ENCODE measurements at places on chromosomes 6 and 20.

- no peak for DNase-seq
These were observed 393.8 kb upstream of the IMPG1 start for GRCh38 chr6:76466286-76466685.

- no peak for DNase-seq
These were observed 1.5 kb upstream of the SLC2A4RG start for GRCh38 chr20:63737945-63738686.

- DNase-seq: no peak
These were observed 35.4 kb downstream of the TMEM242 start for GRCh38 chr6:157287923-157288322.

DNA sequence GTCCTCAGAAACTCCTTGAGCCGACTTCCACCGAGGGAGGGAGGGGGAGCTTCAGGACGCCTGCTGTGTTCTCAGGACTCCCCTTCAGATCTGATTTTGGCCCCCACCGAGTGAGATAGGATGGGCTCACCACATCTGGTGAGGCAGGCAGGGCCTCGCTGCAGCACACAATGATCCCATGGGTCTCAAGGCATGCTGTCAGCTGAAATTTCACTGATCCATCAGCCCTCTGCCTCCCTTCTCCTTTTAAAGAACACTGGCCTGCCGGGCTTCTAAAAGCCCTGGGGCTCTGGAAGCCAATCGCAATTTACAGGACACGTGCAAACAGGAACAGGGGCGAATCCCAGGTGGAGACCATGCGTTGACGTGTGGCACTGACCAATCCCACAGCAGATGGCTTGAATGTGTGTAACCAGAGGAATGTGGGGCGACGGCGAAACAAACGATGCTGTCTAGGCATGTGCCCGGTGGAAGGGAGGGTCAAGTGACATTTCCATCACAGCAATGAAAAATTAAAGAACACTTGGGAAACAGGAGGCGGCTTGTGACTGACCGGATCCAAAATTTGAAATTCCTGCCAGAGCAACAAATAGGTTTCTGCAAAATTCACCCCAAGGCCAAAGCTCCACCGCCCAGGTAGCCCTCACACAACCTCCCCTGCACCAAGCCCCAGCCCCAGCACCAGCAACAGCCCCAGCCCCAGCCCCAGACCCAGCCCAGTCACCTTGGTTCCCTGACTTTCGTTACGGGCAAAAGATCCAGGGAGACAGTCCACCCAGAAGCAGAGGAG, 167.1 kb upstream of the ZNF337 start:
- DNase-seq: no peak

GRCh38 chr6:160203953-160204352, 54.7 kb downstream of the SLC22A2 start:
- DNase-seq: no peak

DNA sequence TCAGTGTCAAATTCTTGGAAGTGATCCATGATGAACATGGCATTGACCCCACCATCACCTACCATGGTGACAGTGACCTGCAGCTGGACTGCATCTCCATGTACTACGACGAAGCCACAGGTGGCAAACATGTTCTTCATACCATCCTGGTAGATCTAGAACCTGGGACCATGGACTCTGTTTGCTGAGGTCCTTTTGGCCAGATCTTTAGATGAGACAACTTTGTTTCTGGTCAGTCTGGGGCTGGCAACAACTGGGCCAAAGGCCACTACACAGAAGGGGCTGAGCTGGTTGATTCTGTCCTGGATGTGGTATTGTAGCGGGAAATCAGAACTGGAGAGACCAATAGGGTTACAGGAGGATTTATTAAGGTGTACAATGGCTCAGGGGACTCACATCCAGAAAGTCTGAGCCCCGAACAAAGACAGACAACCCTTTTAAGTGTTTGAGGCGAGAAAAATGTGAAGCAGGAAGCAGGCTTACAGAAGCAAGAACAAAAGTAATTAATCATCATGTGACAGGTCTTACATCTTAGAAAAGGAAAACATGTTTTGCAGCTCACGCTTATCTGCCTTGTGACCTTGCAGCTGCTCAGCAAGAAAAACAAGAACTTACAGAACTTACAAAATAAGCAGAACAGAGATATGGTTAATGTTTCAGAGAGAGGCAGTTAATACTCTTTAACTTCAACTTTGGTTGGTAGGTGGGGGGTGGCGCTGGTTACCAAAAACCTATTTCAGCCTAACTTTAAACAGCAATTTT, 58.8 kb upstream of the MOCS1 start:
- DNase-seq: no peak

DNA sequence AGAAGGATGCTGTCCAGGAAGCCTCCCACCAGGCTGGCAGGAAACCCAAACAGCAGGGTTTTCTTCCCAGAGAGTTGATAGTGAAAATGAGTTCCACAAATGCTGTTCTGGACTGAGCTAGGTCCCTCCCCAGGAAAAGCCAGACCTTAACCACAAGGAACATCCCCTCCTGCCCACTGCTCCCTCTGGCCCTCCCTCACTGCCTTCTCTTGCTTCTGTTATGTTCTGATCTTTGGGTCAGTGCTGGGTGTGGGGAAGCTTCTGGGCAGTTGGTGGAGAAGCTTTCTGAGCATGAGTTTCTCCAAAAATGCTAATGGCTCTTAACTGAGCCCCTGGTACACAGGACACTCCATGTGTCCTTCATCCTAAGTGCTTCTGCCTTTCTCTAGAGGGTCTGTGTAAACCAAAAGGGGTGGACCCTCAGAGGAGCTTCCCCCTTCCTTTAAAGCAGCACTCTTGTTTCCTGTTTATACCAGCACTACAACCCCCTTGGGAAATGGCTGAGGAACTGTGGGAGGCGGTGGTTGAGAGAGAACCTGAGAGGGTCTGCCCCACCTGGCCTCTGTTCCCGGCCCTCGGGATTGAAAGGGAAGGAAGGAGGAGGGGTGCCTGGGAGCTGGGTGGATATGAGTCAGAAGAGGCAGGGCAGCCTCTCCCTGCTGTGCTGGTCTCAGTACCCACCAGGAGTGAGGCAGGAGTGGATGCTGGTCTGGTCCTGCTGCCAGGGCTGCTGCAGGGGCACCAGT, 42.0 kb downstream of the CDS2 start:
- DNase-seq: no peak

- no peak for DNase-seq
These were observed 302.7 kb upstream of the PRDM1 start for GRCh38 chr6:105783333-105783935.

DNA sequence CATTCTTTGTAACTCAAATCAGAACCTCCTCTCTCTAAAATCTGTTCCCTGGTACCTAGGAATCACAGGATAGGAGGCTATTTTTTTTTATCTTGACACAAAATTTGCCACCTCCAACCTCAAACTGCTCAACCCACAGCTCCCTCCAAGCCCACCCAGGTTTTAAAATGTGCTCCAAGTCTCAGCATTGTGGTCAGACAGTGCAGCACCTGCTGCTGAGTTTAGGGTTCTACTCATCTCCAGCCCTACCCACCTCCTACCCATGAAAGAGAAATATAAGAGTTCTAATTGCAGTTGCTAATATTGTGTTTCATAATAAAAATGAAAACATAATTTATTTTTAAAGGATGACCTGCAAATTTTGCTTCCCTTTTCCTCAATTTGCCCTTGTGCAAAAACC, 496.5 kb downstream of the MAFB start:
- DNase-seq: no peak

DNA sequence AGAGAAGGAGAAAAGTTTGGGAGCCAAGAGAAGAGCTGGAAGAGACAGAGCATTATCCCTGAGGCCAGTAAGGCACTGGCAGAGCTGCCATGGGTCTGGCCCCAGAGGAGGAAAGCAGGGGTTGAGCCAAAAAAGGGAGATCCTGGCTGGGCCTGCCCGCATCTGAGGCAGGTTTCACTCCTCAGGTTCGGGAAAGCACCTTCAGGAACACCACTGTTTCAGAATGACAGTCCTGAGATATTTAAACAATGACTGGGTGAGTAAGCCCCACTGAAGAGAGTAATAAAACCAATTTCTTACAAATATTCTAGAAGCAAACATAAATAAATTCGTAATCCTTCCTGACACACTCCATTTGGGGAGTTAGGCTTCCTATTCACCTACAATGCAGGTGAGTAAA, 152.2 kb downstream of the BACH2 start:
- DNase-seq: no peak

DNA sequence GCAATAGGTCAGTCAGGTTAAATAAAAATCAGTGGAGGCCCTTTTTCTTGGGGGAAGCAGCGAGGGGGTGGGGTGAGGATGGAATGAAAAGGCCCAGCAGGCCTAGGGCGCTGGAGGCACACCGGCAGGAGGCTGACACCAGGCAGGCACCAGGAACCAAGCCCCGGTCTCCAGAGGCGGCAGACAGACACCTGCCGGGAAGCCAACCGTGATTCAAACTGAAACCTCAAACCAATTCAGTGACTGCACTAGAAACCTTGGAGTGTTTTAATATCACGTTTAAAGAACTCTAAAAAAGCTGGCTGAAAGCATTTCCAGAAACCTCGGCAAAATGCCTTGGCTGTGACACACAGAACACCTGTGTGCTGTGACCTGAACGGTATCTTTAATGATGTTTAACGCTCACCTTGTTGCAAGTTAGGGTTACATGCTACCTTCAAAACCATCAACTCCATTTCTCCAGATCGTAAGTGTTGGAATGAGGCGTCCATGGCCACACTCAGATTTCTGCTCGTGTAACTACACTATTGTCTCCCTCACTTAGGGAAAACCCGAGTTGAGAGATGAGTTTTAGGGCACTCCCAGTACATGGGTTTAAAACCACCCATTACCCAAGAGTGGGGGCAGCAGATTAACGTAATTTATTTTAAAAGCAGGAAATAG, 27.2 kb downstream of the DIDO1 start:
- no peak for DNase-seq

DNA sequence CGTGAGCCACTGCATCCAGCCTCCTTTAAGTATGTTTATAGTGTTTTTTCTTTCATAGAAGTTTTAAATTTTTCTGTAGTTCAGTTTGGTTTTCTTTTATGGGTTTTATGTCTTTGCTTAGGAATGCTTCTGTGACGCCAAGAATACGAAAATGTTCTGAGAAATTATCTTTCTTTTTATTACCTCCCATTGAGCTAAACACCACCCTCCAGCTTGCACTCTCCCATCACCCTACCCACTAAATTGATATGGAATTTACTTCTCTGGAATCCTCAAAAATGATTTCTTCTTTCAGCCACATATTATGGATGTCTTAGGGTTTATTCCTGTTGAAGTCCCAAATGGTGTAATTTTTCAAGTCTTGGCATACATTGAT, 38.1 kb downstream of the JARID2 start:
- no peak for DNase-seq

DNA sequence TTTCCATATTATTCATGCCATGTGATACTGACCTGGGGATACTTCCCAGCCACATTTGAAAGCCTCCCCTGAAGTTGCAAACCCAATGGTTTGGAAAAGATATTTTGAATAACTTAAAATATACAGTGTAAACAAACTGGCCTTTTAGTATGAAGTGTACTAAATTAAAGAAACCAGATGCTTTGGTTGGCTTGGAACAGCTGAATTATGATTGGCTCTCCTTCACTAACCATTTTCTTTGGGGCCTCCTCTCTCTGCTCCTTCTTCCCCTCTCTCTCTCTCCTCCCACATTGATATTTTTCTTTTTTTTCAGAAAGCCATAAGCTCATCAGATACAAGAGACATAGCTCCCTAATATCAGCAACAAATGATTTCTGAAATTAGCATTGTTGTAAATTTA, 166.6 kb downstream of the MTFR2 start:
- no peak for DNase-seq

DNA sequence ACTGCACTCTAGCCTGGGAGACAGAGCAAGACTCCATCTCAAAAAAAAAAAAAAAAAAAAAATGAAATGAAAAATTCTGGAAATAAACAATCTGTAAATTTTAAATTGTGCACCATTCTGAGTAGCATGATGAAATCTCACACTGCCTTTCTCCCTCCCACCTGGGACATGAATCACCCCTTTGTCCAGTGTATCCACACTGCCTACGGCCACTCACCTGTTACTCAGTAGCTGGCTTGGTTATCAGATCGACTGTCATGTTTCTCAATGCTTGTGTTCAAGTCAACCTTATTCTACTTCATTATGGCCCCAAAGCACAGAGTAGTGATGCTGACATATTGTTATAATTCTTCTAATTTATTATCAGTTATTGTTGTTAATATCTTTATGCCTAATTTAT, 58.7 kb upstream of the MTHFD1L start:
- no peak for DNase-seq

DNA sequence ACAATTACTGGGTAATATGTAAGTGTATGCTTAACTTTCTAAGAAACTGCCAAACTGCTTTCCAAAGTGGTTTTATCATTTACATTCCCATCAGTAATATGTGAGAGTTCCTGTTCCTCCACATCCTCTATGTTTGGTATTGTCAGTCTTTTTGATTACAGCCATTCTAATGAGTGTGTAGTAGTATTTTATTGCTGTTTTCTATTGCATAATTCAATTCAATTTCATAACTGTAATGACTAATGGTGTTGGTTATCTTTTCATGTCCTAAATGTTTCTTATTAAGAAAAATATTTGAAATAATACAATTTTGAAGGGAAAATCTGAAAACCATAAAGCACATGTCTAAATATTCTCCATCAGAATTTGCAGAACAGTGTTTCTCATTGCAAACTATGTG, 119.3 kb downstream of the MAP3K7 start:
- DNase-seq: no peak

DNA sequence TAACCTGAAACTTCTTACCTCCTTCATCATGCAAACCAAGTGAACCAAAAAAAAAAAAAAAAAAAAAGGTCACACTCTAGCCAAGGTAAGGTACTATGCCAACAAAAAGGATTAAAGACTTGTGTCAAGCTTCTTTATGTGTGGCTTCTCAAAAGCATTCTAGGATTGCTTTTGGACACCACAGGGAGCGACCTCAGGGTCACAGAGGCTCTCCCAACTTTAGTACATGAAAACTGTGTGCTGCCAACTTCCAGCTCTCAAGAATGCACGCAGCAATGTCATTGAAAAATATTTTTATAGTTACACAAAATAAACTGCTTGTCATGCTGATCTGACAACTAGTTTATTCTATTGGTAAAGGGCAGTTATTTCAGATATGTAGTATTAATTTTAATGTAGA, 243.8 kb downstream of the PLCB1 start:
- no peak for DNase-seq

DNA sequence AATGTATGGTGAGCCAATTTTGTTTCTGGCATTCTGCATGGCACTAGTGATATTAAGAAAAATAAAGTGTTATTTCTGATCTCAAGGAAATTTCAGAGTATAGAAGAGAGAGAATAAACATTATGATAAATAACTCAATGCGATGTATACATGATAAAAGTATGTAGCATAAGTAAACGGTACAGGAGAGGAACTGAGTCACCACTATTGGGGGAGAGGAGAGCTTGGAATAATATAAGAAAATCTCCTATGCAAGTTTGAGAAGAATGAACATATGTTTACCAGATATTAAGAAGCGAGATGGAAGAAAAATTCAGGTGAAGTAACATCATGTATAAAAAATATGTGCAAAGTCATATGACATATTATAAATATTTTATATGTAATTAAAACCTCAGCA, 1230.3 kb upstream of the CITED2 start:
- DNase-seq: no peak
